ENCODE measurements at places on chromosomes 11 and 22. TPM values are rescaled to one million over a fixed set of nuclear protein-coding genes. Genes with fewer than 3 reads are reported as not detected.

The PARVG gene
- total RNA-seq, result not detected

The MYH9 gene
- 148 TPM for total RNA-seq

The TMEM45B gene
- total RNA-seq, result 0.07 TPM

The PNPLA2 gene
- total RNA-seq, result 61.1 TPM

The IFITM2 gene
- total RNA-seq, result 58.7 TPM

The RFPL1 gene
- not detected for total RNA-seq

All from A549 treated with AZD2906 at 1 μM for 4 hours (cell line).